Thymus (tissue), 14 donors: ENCODE measurements at places on chromosomes 12 and 14.
A peak's percentile ranks its signal among the peaks of the same experiment; 100 is the strongest.

- DNase-seq: no peak
Measured at GRCh38 chr12:2753536-2753935, 41.2 kb upstream of the FKBP4 start.

- DNase-seq: no peak
Measured at GRCh38 chr12:46214668-46215436, 54.0 kb downstream of the SLC38A1 start.

DNA sequence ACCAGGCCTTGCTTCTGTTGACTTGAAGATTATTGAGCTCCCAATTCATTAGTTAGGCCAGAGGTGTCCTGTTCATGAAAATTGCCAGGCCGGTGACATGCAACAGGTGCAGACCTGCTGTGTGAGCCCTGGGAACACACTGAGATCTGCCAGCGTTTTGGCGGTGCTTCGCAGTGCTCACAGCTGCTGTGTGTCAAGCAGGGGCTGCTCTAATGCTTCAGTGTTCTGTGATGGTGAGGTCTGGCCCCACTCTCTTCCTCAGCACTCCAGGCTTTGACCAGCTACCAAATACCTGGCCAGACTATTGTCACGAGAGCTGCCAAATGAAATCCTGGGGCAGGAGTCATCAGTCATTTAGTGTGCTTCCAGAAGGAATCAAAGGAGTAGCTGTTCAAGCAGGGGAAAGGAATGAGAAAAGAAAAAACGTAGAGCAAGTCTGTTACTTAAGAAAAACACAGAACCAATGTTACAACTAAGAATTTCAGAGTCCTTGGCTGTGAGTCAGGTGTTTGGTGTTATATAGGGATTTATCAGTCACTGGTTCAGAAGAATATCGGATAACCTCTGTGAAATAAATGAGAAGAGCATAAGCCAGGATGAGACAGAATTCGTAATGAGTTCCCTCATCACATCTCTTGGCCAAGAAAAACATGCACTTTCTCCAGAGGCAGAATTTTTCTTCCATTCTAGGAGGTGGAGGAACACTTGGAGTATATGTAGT is 150.8 kb downstream of the FBXL14 start:
- no peak for DNase-seq

GRCh38 chr12:51970904-51971646 is 19.6 kb downstream of the ACVR1B start:
- DNase-seq: no peak

GRCh38 chr14:74554742-74555362 is 57.2 kb downstream of the LTBP2 start:
- DNase-seq: no peak

DNA sequence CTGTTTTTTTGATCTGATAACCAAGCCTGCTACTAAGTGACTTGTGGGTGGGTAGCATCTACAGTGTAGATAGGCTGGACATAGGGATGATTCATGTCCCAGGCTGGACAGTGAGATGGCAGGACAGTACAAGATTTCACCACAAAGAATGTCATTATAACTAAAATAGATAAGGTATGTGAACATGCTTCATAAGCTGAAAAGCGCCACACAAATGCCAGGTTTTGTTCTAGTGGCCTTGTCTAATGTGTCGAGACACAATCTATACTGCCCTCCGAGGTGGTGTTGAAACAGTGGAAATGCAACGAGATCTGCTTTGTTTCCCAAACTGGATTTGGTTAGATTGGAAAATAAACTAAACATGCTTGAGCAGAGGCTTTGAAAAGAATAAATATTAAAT is 4.4 kb downstream of the LGALS3 start:
- no peak for DNase-seq

GRCh38 chr12:102496591-102496990 is 16.2 kb upstream of the IGF1 start:
- DNase-seq: no peak

GRCh38 chr12:69123919-69124638 is 115.3 kb upstream of the CPSF6 start:
- DNase-seq: no peak

- DNase-seq: no peak
Measured at GRCh38 chr12:31518680-31519227, 72.2 kb downstream of the DENND5B start.

DNA sequence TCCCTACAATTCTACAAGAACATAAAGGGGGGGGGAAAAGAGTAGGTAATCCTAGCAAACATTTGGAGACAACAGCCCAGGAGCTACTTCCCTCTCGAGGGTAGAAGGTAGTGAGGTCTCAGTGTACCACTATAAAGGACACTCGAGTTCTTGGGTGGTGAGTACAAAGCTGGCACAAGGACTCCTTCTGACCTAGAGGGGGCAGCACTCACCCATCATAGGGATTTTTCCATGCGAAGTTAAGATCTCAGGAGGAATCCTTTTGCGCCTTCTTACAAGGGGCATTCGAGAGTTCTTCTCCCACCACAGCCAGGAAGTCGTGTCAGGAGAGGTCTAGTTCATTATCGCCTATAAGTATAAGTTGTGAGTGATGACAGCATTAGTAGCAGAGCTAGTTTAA is 200.2 kb upstream of the RBM19 start:
- DNase-seq: no peak

GRCh38 chr12:55063291-55063690 is 43.5 kb downstream of the NEUROD4 start:
- DNase-seq: no peak

GRCh38 chr12:47801170-47801903 is 18.4 kb downstream of the HDAC7 start:
- no peak for DNase-seq

DNA sequence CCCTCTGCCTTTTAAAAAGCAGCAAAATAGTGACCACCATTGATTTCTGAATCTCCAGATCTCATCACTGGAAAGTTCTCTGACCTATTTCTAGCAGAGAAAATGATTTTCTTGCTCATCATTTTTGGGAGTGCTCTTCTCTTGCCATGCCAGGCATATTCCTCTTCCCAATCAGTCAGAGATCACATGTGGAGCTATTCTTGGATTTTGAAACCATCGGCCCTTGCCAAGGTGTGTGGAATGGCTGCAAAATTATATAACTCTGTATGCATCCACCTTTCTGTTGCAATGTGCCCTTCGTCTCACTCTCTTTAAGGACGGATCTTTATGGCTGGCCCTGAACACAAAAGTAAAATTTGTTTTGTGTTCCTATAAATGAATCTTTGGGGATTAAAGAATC is 25.5 kb upstream of the LDHB start:
- no peak for DNase-seq

- no peak for DNase-seq
Measured at GRCh38 chr12:30846776-30847175, 79.8 kb upstream of the TSPAN11 start.

DNA sequence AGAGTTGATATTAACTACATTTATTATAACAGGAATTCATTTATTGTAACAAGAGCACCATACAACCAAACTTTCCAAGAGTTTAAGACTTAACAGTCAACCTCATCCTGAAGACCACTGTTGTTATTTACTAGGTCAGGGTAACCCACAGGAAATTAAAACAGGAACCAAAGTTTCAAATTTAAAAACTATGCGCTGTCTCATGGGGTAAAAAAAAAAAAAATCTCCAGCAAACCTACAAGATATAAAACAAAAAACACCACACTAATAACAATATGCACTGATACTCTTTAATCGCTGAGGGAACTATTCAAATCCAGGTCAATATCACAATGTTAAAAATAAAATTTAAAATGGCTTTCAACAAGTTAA is 44.5 kb downstream of the FOXN3 start:
- DNase-seq: no peak

DNA sequence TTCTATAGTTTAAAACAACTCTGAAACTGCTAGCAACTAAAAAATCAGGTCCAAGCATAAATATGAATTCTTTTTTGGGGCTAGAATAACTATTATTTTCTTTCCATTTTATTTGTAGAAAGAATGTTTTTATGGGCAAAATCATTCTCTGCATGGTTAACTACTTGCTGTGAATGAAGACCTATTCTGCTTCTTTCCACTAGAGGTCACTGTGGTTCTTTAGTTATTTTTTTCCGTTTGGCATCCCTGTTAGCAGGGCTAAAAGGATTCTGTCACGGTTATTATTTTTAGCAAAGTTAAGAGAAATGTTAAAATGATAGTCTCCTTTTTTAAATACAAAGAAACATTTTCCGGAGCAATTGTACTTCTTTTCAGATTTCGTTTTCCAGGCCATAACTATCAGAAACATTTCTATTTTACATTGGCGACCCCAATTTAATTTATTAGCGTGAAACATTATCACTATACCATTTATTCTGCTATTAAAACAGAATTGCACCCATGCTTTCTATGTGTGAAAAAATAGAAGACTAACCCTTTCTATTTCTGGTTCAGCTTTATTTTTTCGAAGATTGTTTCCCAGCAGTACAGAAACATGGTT is 404.8 kb downstream of the ATP23 start:
- no peak for DNase-seq

DNA sequence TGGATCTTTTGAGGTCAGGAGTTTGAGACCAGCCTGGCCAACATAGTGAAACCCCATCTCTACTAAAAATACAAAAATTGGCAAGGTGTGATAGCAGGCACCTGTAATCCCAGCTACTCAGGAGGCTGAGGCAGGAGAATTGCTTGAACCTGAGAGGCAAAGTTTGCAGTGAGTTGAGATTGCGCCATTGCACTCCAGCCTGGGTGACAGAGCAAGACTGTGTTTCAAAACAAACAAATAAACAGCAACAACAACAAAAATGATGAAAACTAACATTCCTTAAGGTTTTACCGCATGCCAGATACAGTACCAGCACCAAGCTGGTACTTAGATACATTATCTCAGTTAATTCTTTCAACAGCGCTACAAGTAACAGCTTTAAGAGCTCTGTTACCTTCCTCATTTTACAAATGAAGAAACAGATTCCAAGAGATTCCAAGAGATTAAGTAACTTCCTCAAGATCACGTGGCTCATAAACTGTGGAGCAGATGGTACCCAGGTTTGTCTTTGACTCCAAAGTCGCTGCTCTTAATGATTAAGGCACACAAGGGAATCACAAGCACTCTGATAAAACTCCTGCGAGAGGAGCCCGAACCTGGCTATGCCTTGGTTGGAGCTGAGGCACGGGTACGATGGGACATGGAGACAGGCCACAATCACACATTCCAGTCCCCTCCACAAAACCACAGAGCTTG is 17.7 kb upstream of the PLEK2 start:
- DNase-seq: no peak

DNA sequence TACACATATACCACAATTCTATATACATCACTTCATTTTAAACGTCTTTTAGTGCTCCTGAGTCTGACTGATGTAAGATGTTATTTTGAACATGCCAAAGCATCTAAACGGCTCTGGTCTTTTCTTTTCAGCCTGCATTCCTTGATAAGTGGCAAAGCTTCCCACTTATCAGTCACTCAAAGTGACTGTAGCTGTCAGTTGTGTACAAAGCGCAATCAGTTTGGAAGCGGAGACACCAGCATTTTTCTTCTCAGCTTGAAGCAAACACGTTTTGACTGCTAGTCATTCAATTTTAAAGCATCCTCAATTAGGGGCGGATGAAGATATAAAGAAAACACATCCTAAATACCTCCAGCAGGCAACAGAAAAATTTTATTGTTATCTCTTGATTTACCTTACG is 226.8 kb downstream of the SOX5 start:
- DNase-seq: no peak

DNA sequence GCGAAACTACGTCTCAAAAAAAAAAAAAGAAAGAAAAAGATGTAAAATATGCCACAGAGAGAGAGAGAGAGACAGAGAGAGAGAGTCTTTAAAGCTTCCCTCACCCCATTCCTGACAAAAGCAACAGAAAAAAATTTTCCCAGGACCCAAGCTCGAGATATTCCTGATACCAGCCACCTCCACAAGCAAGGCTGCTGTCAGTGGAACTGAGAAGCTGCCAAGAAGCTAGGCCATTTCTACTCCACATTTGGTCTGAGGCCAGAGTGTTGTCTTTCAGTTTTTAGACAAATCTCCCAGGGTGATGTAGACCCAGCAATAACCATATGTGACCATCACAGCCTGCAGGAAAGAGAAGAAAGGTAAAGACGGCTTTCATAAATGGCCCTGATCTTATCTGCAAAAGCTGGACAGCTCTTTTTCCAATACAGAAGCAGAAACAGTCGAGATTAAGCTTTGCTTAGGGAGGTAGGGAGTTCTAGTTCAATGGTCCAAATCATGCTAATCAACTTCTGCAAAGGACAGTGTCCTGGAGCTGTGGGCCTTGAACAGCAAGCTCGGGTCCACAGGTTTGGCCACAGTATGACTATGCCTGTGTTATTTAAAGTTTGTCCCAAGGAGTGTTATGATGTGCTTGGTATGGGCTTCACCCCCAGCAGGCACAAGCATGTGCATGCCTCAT is 130.3 kb upstream of the NUDT4 start:
- no peak for DNase-seq

GRCh38 chr12:64911912-64912311 is 87.5 kb downstream of the TBC1D30 start:
- no peak for DNase-seq

- peak; percentile 33 for DNase-seq
Measured at GRCh38 chr12:107131832-107132616, 38.7 kb upstream of the CRY1 start.

DNA sequence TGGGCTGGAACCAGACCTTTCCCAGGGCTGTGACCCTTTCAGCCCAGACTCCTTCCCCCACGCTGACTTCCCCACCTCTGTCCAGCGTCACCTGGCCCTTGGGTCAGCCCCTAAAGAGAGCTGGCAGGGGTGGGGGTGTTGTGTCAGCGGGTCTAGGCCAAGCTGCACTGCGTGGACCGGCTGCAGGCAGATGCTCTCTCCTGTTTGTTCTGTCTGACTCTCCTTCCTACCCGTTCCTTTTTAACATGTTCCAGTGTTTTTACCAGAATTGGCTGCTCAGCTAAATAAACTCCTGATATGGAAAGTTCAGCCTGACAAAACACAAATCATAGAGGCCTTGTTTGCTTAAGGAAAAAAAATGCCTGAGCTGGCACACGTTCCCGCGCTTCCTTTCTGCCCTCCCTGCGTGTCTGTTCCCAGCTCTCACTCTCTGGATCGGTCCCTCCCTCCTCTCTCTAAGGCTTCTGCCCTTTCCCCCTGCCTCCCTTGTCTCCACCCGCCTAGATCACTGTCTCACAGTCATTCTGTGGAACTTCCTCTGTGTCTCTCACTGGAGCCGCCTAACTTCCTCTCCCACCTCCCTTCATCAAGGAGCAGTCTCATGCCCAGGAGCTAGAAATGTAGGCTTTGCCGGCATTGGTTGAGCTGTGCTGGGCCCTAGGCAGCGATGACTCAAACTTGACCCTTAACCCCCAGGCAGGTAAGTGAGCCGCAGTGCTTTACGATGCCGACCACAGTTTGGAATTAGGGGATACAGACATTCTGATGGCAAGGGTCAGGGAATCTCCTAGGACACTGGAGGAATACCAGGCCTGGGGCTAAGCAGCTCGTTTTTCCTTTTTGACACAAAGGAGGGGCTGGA is 15.5 kb upstream of the MLXIP start:
- no peak for DNase-seq

DNA sequence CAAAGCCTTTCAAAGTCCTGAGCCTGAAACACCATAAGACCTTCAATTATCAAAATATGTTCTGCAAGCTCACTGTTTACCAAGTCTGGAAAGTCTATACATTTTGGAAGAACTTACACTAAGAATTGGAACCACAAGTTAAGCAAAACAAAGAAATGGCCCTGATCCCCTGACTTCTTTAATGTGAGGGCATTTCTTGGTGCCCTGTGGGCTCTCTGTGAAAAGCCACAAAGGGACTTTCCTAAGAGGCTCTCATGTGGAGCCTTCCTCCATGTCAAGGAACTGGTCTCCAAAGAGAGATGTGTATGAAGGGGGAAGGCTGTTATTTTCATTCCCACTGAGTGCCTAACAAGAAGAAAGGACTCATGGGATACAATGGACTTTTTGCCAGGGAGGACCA is 13.5 kb upstream of the MYH6 start:
- DNase-seq: no peak

- peak; percentile 16 for DNase-seq
Measured at GRCh38 chr12:123973552-123974341, 732 bp downstream of the ZNF664 start.
